ENCODE measurements at places on chromosomes 16 and 17.

- DNase-seq: no peak
- H3K27ac ChIP-seq: no peak overlapping the region
- H3K4me1 ChIP-seq: peaks cover 2% of the 10 kb centered on the region
- H3K4me3 ChIP-seq: no peak overlapping the region
These were observed 182.5 kb downstream of the SNX29 start for GRCh38 chr16:12159028-12159427.

DNA sequence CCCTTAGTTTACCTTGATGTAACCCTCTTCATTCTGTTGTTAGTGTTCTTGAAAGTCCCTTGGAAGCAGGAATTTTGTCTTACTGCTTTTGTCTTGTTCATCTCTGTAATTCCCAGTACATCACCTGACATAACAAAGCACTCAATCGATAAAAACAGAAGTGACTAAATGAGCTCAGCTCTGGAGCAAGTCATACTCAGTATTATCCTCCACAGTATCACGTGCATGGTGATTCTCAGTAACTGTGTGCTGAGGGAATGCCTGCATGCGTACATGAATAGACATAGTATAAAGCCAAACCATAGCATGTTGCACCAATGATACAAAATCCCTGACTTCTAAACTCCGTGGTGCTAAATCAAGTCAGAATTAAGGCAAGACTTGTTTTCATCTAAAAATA, 7.2 kb downstream of the KRT38 start:
- no peak overlapping the region for H3K27ac ChIP-seq
- H3K4me1 ChIP-seq: no peaks in the 10 kb centered on the region
- no peaks in the 10 kb centered on the region for H3K27me3 ChIP-seq
- H3K36me3 ChIP-seq: no peaks in the 10 kb centered on the region

- H3K27ac ChIP-seq: no peak overlapping the region
- no peaks in the 10 kb centered on the region for H3K27me3 ChIP-seq
- no peak overlapping the region for H3K4me3 ChIP-seq
- peaks cover 37% of the 10 kb centered on the region for H3K36me3 ChIP-seq
- no peak for DNase-seq
These were observed 51.2 kb downstream of the PLD6 start for GRCh38 chr17:17154981-17155380.

GRCh38 chr17:74690409-74690825, 22.3 kb downstream of the CD300LF start:
- no peak for DNase-seq
- H3K27me3 ChIP-seq: peaks cover 3% of the 10 kb centered on the region
- no peak overlapping the region for H3K4me3 ChIP-seq
- no peaks in the 10 kb centered on the region for H3K36me3 ChIP-seq
- peaks cover 5% of the 10 kb centered on the region for H3K4me1 ChIP-seq

DNA sequence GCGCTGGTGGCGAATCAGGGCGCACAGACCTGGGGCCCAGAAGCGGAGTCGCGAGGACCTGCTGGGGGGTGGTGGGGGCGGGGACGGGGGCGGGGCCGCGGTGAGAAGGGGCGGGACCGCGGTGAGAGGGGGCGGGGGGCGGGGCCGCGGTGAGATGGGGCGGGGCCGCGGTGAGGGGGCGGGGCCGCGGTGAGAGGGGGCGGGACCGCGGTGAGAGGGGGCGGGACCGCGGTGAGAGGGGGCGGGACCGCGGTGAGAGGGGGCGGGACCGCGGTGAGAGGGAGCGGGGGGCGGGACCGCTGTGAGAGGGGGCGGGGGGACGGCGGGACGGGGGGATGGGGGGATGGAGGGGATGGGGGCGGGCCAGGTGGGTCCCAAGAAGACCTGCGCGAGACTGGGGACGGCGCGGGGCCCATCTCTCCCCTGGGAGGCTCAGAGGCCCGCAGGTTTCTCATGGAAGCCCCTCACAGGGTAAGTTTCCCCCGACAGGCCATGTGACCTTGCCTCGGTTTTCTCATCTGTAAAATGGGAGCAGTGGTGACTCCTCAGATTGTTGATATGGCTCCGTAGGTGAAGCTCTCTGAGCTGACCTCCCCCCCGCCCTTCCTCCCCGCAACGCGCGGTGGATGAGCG, 28.6 kb upstream of the DBNDD1 start:
- peaks cover 8% of the 10 kb centered on the region for H3K4me1 ChIP-seq
- peak overlapping the region; percentile 42 for H3K27ac ChIP-seq
- peaks cover 12% of the 10 kb centered on the region for H3K27me3 ChIP-seq
- peak overlapping the region; percentile 38 for H3K4me3 ChIP-seq
- DNase-seq: no peak

DNA sequence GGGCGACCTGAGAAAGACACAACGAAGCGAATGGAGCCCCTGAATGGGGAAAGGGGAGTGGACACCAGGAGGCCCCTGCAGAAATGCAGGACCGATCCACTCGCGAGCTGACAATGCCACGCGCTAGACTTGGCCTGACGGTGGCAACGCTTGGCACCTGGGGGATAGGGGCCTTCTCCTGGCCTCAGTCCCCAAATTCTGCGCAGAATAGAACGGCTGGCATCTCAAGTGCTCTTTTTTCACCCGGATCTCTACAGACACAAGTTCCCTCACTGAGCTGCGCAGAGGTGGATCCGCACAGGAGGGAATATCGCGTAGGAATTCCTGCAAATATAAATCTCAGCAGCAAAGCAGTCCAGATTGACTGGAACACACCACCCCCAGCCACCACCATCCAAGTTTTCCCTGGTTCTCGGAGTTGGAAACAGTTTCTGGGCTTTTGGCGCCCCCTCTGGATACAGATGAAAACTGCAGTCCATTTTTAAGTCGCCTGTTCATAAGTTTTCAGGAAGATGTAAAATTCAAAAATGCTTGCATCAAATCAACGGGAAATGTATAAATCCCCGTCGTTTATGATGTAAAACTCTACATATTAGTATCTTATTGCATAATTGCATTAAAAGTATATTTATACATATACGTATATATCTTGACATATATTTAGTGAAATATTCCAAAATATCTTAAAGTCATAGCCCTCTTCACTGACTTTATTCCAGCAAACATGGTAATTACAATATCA, 2.3 kb upstream of the SOX9 start:
- H3K4me3 ChIP-seq: no peak overlapping the region
- H3K27me3 ChIP-seq: peaks cover 72% of the 10 kb centered on the region
- peak; percentile 34 for DNase-seq
- H3K27ac ChIP-seq: no peak overlapping the region

DNA sequence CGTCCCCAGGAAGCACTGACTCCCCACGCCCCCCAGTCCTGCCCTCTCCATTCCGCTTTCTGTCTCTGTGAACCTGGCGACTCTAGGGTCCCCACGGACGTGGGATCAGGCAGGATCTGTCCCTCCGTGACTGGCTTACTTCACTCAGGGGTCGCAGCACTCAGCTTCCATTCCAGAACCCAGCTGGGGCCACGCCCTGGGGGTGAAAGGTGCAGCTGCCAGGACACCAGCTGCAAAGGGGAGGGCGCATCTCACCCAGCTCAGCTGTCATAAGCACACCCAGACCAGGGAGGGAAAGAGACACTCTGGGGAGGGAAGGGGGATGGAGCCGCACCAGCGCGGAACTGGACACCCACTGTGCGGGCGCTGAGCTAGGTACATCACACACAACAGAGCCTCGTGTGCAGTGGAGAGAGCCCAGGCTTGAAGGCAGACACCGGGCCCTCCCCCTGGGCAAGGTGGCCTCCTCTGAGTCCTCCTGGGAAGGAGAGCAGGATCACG, 18.5 kb upstream of the HEXD start:
- no peak for DNase-seq
- H3K27ac ChIP-seq: no peak overlapping the region
- peaks cover 12% of the 10 kb centered on the region for H3K36me3 ChIP-seq
- H3K4me1 ChIP-seq: peaks cover 12% of the 10 kb centered on the region

DNA sequence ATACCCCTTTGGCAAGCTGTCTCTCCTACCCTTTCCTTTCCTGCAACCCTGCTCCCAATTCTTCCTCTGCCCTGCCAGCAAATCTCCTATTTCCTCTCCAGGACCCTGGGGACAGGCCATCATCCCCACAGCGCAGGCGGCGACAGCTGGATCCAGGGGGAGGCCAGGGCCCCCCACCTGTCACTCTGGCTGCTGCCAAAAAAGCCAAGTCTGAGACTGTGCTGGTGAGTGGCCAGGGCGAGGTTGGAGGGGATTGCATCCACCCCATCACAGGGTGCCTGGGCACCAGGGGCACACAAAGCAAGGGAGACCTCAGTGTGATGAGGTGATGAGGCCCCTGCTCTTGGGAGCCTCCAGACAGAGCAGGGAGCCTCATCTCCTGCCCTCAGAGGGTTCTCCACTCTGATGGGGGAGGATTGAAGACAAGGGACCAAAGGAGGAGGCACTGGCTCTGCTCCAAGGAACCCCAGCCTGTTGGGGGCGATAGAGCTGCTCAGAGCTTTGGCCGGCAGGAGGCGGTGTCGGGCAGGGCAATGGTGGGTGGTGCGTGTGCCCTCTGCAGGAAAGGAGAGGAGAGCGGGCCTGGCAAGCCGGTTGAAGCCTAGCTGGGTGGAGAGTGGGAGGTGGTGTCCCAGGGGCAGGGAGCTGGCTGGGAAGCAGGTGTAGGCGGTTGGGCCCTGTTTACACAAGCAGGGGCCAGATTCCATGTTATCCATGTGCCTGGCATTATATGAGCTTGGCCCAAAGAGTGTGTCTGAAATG, 15.6 kb upstream of the PDK2 start:
- no peaks in the 10 kb centered on the region for H3K4me1 ChIP-seq
- no peaks in the 10 kb centered on the region for H3K36me3 ChIP-seq
- no peak overlapping the region for H3K4me3 ChIP-seq
- H3K27ac ChIP-seq: no peak overlapping the region
- peak; percentile 28 for DNase-seq
- no peaks in the 10 kb centered on the region for H3K27me3 ChIP-seq

- H3K27ac ChIP-seq: no peak overlapping the region
- H3K36me3 ChIP-seq: peaks cover 7% of the 10 kb centered on the region
- H3K4me3 ChIP-seq: no peak overlapping the region
- no peaks in the 10 kb centered on the region for H3K27me3 ChIP-seq
- peaks cover 21% of the 10 kb centered on the region for H3K4me1 ChIP-seq
These were observed 46.7 kb downstream of the USP22 start for GRCh38 chr17:20995873-20996723.

DNA sequence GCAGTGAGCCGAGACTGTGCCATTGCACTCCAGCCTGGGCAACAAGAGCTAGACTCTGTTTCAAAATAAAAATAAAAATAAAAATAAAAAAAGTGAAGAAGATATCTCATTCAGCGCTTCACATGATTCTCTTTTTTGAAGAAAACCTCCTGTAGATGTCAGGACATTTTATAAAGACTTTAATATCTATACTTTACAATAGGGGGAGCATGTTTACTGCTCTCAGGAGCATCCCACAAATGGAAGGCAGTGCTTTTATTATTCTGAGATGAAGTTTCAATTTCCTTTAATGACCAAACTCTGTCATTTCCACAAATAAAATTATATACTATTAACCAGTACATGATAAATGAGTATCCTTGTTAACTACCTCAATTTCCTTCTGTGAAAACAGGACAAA, 118.7 kb upstream of the MYOCD start:
- H3K27ac ChIP-seq: no peak overlapping the region
- peaks cover 4% of the 10 kb centered on the region for H3K27me3 ChIP-seq
- no peak overlapping the region for H3K4me3 ChIP-seq
- DNase-seq: no peak

GRCh38 chr17:28920201-28920600, 17.3 kb upstream of the DHRS13 start:
- H3K27ac ChIP-seq: no peak overlapping the region
- H3K27me3 ChIP-seq: no peaks in the 10 kb centered on the region
- DNase-seq: no peak
- peaks cover 22% of the 10 kb centered on the region for H3K4me1 ChIP-seq
- no peak overlapping the region for H3K4me3 ChIP-seq
- peaks cover 68% of the 10 kb centered on the region for H3K36me3 ChIP-seq

- peaks cover 21% of the 10 kb centered on the region for H3K36me3 ChIP-seq
- H3K27me3 ChIP-seq: no peaks in the 10 kb centered on the region
- H3K4me1 ChIP-seq: peaks cover 83% of the 10 kb centered on the region
- DNase-seq: peak; percentile 23
These were observed 124.1 kb downstream of the PRKCA start for GRCh38 chr17:66426397-66427033.

- no peak overlapping the region for H3K27ac ChIP-seq
- H3K4me1 ChIP-seq: peaks cover 4% of the 10 kb centered on the region
- H3K27me3 ChIP-seq: no peaks in the 10 kb centered on the region
- no peaks in the 10 kb centered on the region for H3K36me3 ChIP-seq
These were observed 282.1 kb downstream of the HS3ST3B1 start for GRCh38 chr17:14582996-14583395.

DNA sequence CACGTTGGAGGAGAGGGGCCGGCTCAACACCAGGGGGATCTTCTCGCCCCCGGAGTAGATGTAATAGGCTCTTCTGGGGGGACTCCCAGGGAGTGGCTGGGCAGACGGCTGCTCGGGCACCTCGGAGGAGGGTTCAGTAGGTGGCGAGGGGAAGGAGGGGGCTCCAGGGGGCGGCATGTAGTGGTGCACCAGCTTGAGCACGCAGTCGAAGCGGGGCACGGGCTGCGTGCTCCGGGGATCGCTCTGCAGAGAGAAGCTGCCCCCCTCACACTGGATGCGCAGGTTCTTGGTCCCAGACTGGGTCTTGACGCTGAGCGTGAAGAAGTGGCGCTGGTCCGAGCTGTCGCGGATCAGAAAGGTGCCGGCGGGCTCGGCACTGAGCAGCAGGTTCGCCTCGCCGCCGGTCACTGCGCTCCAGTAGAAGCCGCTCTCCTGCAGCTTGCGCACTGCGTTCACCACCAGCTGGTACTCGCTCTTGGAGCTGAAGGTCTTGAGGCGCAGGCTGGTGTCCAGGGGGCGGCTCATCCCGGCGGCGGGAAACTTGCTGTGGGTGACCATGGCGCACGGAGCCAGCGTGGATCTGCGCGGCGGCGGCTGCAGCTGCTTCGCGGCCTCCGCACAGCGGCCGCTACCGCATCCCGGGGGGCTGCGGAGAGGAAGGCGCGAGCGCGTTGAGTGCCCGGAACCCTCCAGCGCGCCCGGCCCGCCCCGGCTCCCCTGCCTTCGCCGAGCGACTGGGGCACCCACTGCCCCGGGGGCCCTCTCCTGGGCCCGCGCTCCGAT, 1.1 kb downstream of the SOCS3 start:
- H3K27ac ChIP-seq: peak overlapping the region; percentile 91
- DNase-seq: peak; percentile 41
- H3K36me3 ChIP-seq: peaks cover 33% of the 10 kb centered on the region
- peaks cover 53% of the 10 kb centered on the region for H3K4me1 ChIP-seq

DNA sequence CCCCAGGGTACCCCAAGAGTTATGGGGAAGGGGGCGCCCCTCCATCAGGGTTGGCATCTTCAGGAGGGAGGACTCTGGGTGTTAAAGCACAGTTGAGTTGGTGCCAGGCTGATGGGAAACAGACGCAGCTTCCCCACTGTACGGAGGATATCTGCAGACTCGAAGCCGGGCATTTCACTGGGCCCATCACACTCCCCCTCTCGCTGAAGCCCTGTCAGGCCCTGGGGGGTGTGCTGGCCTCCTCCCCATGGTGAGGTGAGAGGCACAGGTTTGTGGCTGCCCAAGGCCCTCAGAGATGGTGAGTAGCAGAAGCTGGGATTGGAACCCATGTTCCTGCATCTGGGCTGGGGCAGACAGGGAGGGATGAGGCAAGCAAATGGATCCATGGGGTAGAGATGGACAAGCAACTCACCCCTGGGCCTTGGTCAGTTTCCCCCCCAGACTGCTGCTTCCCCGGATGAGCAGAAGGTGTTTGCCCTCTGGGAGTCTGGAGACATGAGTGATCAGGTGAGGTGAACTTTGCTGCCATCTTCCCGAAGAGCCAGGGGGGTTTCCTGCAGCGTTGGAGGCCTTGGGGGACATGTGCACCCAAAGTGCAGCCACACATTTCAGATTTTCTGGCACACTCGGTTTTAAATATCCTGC, 31.0 kb downstream of the POLR3E start:
- no peak overlapping the region for H3K4me3 ChIP-seq
- peaks cover 62% of the 10 kb centered on the region for H3K36me3 ChIP-seq
- DNase-seq: no peak
- H3K4me1 ChIP-seq: no peaks in the 10 kb centered on the region
- no peaks in the 10 kb centered on the region for H3K27me3 ChIP-seq

Measured in activated naive CD8-positive, alpha-beta T cell treated with anti-CD3 and anti-CD28 coated beads, Interleukin-2, amount 50 U/mL, for 24 hours (primary cell).